Small intestine (tissue), 16 donors: ENCODE measurements at places on chromosomes 12 and 14.
A peak's percentile ranks its signal among the peaks of the same experiment; 100 is the strongest.

DNA sequence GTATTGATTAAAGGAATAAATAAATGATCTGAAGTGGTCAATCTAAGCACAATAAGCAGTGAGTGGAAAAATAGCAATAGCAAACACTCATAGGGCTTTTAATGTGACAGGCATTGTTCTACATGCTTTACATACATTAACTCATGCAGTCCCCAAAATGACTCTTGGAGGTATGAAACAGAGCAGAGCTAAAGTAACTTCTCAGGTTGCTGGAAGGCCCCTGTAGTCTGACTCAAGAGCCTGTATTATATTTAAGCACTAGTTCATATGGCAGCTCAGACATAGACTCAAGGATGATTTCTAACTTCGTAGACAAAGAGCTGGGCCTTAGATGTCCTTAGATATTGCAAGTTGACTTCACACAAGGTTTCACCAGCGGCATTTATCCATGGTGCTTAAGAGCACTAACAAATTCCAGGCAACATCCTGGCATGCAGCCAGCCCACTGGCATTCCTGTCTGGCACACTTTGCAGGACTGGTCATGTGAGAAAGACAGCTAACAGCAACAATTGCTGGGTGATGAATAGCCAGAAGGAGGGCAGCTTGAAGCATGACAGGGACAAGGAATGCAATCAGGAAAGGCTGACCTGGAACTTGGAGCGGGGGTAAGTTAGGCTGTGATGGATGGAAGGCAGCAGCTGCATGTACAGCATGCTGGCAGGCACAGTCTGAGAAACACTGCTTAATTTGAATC is 22.9 kb upstream of the KTN1 start:
- no peaks in the 10 kb centered on the region for H3K36me3 ChIP-seq
- DNase-seq, result no peak
- H3K4me1 ChIP-seq, result no peaks in the 10 kb centered on the region
- H3K27me3 ChIP-seq, result no peaks in the 10 kb centered on the region

- no peaks in the 10 kb centered on the region for H3K27me3 ChIP-seq
- H3K27ac ChIP-seq, result no peak overlapping the region
Measured at GRCh38 chr12:11719678-11720099, 70.2 kb downstream of the ETV6 start.

GRCh38 chr12:58841058-58841798 is 79.1 kb downstream of the LRIG3 start:
- H3K4me3 ChIP-seq, result no peak overlapping the region
- no peaks in the 10 kb centered on the region for H3K4me1 ChIP-seq
- no peaks in the 10 kb centered on the region for H3K36me3 ChIP-seq
- H3K27ac ChIP-seq, result no peak overlapping the region
- DNase-seq, result no peak

GRCh38 chr12:17028348-17028747 is 422.4 kb upstream of the LMO3 start:
- no peak overlapping the region for H3K4me3 ChIP-seq
- DNase-seq, result no peak
- H3K27ac ChIP-seq, result no peak overlapping the region
- no peaks in the 10 kb centered on the region for H3K27me3 ChIP-seq
- H3K36me3 ChIP-seq, result no peaks in the 10 kb centered on the region
- no peaks in the 10 kb centered on the region for H3K4me1 ChIP-seq

DNA sequence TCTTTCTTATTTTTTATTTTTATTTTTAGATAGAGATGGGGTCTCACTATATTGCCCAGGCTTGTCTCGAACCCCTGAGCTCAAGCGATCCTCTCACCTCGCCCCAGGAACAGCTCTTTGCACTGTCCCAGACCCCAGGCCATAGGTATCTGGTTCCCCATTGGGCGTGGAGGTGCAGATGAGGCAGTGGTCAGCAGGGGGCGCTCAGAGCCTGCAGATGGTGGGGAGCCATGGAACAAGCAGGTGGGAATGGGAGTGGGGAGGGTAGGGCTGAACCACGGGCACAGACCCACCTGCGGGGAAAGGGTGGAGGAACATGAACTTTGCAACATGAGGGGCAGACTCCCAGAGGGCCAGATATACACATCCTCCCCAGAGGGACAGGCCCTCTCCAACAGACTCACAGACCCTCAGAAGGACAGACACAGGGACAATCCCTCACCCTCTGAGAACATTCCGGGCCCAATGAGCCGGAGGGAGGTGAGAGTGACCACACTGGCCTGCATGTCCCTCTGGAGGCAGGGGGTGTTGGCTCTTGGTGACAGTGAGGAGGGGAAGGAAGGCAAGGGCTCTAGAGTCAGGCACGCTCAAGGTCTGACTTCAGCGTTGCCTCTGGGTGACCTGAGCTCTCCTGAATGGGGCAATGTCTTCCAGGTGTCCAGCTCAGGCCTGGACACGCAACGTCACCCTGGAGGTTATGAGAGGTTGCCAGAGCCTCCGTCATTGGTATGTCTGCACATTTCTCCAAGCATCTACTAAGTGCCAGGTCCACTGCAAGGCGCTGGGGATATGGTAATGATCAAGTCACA is 34.9 kb downstream of the KRT80 start:
- no peaks in the 10 kb centered on the region for H3K36me3 ChIP-seq
- no peak overlapping the region for H3K4me3 ChIP-seq
- no peak overlapping the region for H3K27ac ChIP-seq
- no peaks in the 10 kb centered on the region for H3K4me1 ChIP-seq
- H3K27me3 ChIP-seq, result no peaks in the 10 kb centered on the region

GRCh38 chr12:78087363-78087675 is 256.6 kb downstream of the NAV3 start:
- no peak overlapping the region for H3K27ac ChIP-seq
- no peaks in the 10 kb centered on the region for H3K27me3 ChIP-seq
- H3K4me1 ChIP-seq, result no peaks in the 10 kb centered on the region
- no peak for DNase-seq

DNA sequence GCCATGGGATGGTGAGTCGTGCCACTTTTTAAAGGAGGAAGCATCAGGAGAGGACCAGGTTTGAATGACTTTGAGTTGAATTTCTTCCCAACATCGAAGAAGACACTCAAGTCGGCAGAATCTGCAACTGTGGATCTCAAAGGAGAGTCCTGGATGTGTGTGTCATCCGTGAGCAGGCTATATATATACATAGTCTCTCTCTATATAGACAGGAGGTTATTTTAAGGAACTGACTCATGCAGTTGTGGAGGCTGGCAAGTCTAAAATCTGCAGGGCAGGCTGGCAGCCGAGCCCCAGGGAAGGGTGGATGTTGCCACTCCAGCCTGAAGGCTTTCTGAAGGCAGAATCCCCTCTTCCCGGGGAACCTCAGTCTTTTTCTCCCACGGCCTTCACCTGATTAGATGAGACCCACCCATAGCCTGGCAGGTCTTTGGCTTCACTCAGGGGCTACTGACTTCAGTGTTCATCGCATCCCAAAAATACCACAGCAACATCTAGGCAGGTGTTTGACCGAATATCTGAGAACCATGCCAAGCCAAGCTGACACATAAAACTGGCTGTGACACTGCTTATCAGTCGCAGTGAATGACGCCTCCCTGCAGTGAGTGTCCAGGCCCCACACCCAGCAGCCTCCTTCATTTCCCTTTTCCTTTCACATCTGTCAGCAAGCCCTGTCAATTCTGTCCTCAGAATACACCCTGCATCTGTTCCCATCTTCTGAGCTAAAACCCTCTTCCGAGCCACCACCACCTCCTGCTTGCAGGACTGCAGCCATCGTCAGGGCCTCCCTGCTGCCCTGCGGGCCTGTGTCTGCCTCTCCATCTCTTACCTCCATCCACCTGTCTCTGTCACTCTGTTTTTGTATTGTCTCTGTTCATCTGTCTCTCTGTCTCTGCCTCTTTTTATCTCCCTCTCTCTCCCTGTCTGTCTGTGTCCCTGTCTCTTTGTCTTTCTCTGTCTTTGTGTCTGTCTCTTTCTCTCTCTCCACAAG is 54.0 kb downstream of the ZNF664 start:
- H3K27me3 ChIP-seq, result no peaks in the 10 kb centered on the region
- H3K27ac ChIP-seq, result no peak overlapping the region
- H3K36me3 ChIP-seq, result no peaks in the 10 kb centered on the region
- no peak for DNase-seq
- H3K4me3 ChIP-seq, result no peak overlapping the region

DNA sequence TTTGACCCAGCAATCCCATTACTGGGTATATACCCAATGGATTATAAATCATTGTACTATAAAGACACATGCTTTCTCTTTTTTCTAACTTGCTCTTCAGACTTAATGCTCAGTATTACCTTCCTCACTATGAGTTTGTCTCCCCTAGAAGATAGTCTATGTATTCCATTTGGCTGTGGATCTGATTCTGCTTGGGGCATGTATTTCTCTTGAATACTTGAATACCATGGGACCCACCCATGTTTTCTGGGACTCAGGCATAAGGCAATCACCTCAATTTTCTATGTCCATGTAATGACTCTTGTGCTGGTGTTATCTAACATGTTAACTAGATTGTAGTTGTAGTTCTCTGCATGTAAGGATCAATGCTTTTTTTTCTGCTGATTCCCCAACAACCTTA is 70.4 kb upstream of the PPM1H start:
- no peak overlapping the region for H3K27ac ChIP-seq
- H3K27me3 ChIP-seq, result no peaks in the 10 kb centered on the region
- no peaks in the 10 kb centered on the region for H3K4me1 ChIP-seq
- no peaks in the 10 kb centered on the region for H3K36me3 ChIP-seq
- no peak for DNase-seq

GRCh38 chr12:51531978-51532497 is 59.0 kb upstream of the SCN8A start:
- peaks cover 2% of the 10 kb centered on the region for H3K27me3 ChIP-seq
- no peak overlapping the region for H3K4me3 ChIP-seq
- H3K4me1 ChIP-seq, result peaks cover 8% of the 10 kb centered on the region
- no peaks in the 10 kb centered on the region for H3K36me3 ChIP-seq
- peak; percentile 84 for DNase-seq

- no peaks in the 10 kb centered on the region for H3K4me1 ChIP-seq
- no peak overlapping the region for H3K27ac ChIP-seq
- no peak overlapping the region for H3K4me3 ChIP-seq
Measured at GRCh38 chr12:4933411-4933810, 23.7 kb downstream of the KCNA1 start.

GRCh38 chr12:1322821-1323220 is 271.6 kb downstream of the FBXL14 start:
- no peak for DNase-seq
- no peaks in the 10 kb centered on the region for H3K4me1 ChIP-seq

DNA sequence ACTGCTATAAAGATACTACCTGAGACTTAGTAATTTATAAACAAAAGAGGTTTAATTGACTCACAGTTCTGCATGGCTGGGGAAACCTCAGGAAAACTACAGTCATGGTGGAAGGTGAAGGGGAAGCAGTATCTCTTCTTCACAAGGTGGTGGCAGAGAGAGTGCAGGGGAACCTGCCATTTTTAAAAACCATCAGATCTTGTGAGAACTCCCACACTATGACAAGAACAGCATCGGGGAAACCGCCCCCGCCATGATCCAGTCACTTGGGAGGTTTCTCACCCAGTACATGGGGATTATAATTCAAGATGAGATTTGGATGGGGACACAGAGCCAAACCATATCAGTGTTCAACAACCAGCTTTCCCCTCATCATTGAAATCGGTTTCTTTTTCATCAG is 49.9 kb downstream of the AEBP2 start:
- DNase-seq, result no peak
- no peaks in the 10 kb centered on the region for H3K4me1 ChIP-seq
- no peak overlapping the region for H3K27ac ChIP-seq
- peaks cover 2% of the 10 kb centered on the region for H3K36me3 ChIP-seq
- no peaks in the 10 kb centered on the region for H3K27me3 ChIP-seq

GRCh38 chr14:30559638-30560091 is 707 bp downstream of the G2E3 start:
- H3K27ac ChIP-seq, result peak overlapping the region; percentile 94
- peaks cover 3% of the 10 kb centered on the region for H3K36me3 ChIP-seq
- peak; percentile 23 for DNase-seq

DNA sequence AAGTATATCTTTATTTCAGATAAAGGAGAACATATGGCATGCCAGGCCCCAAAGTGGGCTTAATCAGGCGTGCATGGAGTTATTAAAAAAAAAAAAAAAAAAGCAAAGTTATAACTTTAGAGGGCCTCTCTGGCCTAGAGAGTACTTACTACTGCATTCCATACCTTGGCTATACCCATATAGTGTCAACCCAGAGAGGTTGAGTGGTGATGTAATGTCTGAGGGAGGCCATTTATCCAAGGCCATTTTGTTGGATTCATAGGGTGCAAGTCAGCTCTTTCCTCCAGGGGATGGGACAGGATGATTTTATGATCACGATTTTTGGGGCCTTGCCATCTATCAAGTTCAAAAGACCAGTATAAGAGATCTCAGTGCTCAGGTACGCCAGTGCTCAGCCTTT is 66.4 kb downstream of the DCAF5 start:
- no peak overlapping the region for H3K27ac ChIP-seq
- no peaks in the 10 kb centered on the region for H3K4me1 ChIP-seq
- peaks cover 7% of the 10 kb centered on the region for H3K36me3 ChIP-seq
- H3K27me3 ChIP-seq, result no peaks in the 10 kb centered on the region
- no peak overlapping the region for H3K4me3 ChIP-seq

DNA sequence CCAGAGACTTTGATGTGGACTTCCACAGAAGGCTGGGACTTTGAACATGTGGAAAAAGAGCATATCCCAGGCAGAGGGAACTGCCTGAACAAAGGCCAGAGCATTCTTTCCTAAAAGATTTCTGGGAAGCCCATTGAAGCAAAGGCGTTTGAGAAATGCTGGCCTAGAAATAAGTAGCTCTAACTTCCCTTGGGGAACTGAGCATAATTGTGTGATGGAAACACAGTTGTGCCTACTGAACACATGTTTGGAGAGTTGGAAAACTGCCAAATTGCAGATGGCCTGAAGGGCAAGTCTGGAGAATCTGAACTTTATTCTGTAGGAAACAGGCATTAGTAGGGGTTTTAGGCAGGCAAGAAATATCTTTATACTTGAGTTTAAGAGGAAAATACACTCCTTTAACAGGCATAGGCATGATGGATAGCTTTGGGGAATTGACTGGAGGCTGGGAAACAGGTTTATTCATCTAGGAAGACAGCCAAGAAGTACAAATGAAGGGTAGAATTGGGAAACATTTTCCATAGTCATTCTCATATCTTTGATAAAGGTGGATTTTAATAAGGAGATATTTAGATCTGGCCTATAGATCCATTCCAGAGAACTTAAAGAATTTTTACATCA is 134.1 kb downstream of the TPH2 start:
- no peaks in the 10 kb centered on the region for H3K4me1 ChIP-seq
- DNase-seq, result no peak
- no peaks in the 10 kb centered on the region for H3K27me3 ChIP-seq
- H3K4me3 ChIP-seq, result no peak overlapping the region
- no peaks in the 10 kb centered on the region for H3K36me3 ChIP-seq

DNA sequence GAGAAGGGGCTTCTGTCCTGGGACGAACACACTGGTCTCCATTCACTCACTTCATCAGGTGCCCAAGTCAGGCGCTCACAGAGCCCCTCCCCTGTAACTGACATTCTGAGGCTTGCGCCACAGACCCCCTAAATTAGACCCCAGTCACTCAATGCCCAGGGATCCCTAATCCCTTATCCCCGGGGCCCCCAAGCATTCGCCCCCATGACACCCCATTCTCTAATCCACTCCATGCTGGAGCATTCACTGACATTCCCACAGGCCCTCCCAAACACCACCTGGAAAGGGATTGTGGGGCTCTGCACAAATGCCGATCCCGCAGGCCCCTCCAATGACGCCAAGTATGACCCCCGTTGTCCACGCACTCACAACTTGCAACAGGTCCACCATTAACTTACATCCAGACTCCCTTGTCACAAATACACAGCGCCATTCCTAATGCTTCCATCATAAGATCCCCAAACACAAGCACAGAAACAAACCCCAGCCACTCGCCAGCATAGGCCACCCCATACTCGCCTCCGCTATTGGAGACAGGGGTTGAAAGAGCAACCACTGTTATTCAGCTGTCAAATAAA is 1.5 kb downstream of the ZNF605 start:
- no peak overlapping the region for H3K27ac ChIP-seq
- peaks cover 4% of the 10 kb centered on the region for H3K4me1 ChIP-seq
- no peaks in the 10 kb centered on the region for H3K36me3 ChIP-seq
- no peak for DNase-seq
- H3K27me3 ChIP-seq, result no peaks in the 10 kb centered on the region
